ENCODE measurements at places on chromosomes 4 and X.

GRCh38 chrX:7133050-7133440 lies 14.5 kb upstream of the STS start:
- no peak for DNase-seq

DNA sequence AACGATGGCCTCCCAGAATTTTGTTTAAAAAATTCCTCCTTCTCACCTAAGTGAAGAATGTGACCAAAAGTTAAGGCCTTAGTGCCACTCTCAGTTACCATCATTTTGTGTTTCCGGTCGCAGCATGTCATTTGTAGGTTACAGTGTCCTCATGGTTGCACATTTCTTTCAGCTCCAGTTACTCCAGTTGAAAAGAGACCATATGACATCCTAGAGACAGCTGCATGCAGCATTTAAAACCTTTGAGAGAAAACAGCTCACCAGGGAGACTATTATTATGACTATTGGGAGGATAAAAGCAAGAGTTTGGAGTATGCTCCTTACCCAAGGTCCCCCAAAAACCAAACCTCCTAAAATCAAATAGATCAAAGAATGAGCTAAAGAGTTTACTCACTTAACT lies 45.8 kb downstream of the MGARP start:
- no peak for DNase-seq

- no peak for DNase-seq
Observed at GRCh38 chr4:160352637-160353036, 1249.8 kb downstream of the RAPGEF2 start.

GRCh38 chrX:32532262-32532661 lies 679.1 kb downstream of the DMD start:
- DNase-seq: no peak

DNA sequence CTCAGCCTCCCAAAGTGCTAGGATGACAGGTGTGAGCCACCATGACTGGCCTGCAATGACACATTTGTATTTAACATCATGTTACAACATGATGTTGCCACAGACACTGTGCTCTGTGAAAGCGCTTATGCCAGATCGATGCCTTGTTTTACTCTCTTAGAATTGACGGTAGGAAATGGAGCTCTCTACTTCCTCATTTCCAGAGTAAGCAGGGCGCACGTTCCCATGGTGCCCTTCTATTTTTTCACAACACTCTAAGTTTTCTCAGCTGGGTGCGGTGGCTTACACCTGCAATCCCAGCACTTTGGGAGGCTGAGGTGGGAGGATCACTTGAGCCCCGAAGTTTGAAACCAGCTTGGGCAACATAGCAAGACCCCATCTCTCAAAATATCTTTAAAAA lies 60.7 kb upstream of the DHRSX start:
- no peak for DNase-seq

DNA sequence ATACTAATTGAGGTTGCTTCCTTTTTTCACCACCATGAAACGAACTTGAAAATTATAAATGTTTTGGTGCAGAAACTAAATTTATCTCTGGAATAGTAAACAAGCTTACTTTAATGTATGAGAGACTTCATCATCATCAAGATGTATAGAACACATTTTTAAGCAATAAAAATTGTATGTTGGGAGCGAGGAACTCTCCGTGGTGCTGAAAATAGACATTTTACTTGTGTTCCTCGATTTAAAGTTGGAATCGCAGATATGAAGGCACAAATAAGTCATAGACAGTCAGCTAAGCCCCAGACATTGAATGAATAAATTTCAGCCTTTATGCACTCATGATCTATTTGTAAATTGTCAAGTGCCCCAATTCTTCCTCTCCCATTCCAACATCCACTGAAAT lies 310.7 kb downstream of the STK32B start:
- no peak for DNase-seq

DNA sequence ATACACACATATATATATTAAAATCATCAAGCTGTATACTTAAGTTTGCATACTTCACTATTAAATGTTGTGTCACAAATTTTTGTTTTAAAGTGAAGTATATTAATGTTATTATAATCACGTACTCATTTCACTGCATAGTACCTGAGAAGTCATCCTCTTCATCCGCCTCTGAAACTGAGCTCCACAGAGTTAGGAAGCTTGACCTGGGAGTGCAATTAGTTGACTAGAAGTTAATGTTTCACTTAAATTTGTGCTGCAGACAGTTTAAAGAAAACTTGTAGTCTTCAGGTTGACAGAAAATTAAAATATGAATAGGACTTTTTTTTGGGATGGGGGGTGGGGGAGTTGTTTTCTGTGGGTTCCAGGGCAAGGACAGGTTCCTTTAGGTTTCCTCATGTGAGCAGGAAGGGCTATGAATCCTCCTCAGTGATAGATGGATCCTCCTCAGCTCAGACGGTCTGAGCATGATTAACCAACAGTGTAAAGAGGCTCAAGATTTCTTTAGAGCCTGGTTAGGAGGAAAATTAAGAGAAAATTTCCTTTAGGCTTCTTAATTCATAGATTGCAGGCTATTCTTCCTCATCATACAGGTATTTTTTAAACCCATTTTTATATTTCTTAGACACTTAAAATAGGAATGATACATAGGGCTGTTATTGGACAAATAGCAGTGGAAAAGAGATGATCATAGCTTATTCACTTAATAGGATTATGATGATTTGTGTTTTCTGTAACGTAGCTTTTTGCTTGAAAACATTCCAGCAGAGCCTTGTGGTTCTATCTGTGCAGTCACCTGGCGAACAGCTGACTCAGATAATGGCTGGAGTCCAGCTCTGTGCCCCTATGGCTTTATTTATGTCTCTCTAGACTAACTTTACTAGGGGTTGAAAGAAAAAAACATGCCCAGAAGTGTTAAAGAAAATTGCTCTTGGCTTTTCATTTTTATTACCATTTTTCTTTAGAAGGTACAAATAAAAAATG lies 102.7 kb downstream of the SLC4A4 start:
- DNase-seq: no peak

GRCh38 chrX:69022430-69022829 lies 142.8 kb downstream of the PJA1 start:
- DNase-seq: no peak
